ENCODE measurements at places on chromosomes 2 and 18. TPM values are rescaled to one million over a fixed set of nuclear protein-coding genes. Genes with fewer than 3 reads are reported as not detected.
A peak's percentile ranks its signal among the peaks of the same experiment; 100 is the strongest.

- no peaks in the 10 kb centered on the region for H3K36me3 ChIP-seq
- no peak overlapping the region for H3K4me3 ChIP-seq
- no peak for DNase-seq
- H3K27me3 ChIP-seq = no peaks in the 10 kb centered on the region
These were observed 45.7 kb downstream of the CCDC85A start for GRCh38 chr2:56229397-56230060.

DNA sequence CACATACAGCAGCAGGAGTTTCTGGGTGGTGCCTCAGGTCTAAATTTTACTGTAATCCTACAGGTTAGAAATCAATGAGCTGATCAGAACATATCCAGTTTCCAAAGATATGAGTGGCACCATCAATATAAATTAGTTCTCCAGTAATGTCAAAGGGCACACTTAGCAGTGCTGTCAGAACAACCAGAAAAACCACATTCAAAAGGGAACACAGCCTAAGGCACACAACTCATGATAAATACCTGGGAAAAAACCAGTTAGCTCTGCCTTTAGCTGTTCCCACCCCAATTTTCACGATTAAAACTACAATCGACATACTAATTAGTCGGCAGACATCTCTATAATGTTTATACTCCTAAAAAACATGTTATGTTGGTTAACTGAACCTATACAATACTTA, 31.5 kb downstream of the ATP8B1 start:
- peak overlapping the region; percentile 69 for H3K27ac ChIP-seq
- H3K27me3 ChIP-seq = no peaks in the 10 kb centered on the region
- no peak for DNase-seq
- H3K36me3 ChIP-seq = no peaks in the 10 kb centered on the region
- H3K4me3 ChIP-seq = no peak overlapping the region

GRCh38 chr18:50310080-50310479, 22.6 kb upstream of the CXXC1 start:
- no peaks in the 10 kb centered on the region for H3K36me3 ChIP-seq
- H3K27me3 ChIP-seq = peaks cover 14% of the 10 kb centered on the region
- peaks cover 9% of the 10 kb centered on the region for H3K4me1 ChIP-seq

ING5 gene
- 20.0 TPM for total RNA-seq

HOXD12 gene
- not detected for total RNA-seq

DNAH7 gene
- 0.11 TPM for total RNA-seq

Measured in left ventricle myocardium inferior (tissue), 1 donor.